ENCODE measurements at places on chromosomes 2 and 18.

DNA sequence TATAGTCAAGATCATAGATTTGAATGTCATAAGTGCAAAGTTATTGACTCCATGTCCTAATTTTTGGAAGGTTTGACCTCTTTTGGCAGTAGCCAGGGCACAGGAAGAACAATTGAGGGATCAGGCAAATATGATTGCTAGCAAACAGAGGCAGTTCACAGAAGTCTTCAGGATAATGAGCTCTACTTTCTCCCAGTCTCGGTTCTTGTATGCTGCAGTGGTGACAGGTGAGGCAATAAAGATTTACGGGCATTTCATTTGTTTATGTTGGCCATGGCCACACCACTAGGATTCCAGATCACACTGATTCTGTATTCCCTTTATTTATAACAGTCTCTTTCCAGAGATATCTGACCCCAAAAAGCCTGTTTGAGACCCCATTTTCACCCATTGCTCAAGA lies 137.5 kb downstream of the UBR3 start:
- DNase-seq, result no peak

GRCh38 chr18:48441405-48441881 lies 32.3 kb upstream of the ZBTB7C start:
- no peak for DNase-seq

DNA sequence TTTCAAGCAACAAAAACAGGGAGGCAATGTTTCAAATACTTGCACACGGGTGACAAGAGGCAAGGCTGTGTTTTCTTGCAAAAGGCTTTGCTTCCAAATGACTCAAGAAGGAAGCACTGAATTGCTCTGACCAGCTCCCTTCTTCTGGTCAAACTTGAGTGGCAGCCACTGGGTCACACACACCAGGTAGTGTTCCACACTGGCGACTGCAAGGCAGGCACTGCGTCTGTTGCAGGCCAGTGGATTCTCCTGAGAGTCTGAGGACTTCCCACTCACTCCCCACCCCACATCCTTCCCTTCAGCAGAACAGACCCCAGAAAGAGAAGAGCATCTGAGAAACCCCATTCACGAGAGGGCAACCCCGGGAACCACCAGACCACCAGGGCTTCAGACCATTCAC lies 19.8 kb downstream of the PARD6G start:
- no peak for DNase-seq

DNA sequence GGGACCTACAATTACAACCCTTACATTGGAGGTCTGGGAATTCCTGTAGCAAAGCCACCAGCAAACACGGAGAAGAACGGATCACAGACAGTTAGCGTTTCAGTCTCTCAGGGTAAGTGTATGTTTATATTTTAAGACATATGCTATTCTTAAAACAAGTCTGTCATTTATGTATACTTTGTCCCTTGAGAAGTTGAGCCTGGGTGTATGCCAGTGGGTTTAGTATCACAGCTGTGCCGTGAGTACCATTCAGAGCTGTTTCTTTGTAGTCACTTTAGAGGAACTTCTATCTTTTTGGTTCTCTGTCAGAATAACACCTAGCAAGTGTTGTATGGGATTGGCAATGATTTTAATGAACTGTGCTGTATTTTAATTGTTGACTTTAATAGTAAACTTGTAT lies 125.6 kb downstream of the BIRC6 start:
- DNase-seq, result no peak

GRCh38 chr2:170434900-170435621 lies 257.1 kb downstream of the MYO3B start:
- DNase-seq, result no peak

GRCh38 chr2:201621293-201621999 lies 21.9 kb downstream of the TMEM237 start:
- no peak for DNase-seq

- DNase-seq, result no peak
These were observed 143.4 kb downstream of the TRIM43 start for GRCh38 chr2:95734976-95735890.

DNA sequence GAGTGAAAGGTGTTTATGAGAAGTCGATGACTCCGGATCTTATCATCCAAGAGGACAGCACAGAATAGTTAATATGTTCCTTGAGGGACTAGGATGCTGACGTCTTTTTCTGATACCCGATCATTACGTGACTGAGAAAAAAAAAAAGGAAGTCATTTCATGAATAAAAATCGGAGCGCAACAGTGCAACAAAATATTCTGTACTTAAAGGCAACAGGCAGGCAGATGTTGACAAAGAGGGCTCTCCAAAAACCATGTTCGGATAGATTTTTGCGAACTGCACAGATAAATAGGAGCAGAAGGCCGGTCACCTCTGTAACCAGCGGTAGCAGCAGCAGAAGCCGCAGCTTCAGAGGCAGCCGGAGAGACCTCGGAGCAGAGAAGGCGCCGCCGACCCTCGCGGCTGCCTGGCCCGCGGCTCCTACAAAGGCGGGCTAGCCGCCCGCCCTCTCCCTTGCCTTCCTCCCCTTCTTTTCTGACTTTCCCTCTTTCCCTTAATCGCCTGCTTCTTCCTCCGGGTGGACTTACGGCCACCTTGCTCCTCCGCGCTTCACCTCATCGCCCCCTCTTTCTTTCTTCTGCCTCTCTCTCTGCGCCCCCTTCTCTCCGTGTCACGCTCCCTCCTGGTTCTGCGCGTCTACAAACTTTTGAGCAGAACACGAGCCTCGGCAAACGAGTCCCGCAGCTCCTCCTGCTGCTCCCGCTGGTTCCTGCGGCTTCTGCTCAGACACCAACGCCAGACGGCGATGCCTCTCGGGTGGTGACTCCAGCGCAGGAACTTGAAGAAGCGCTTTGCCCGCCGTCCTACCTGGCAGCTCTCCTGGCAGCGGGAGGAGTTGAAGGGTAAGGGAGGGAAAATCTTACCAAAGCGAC lies at the start of gene ADCYAP1:
TSS of gene ADCYAP1 (plus strand) at position 654 of the 873 bp plus-strand sequence. CDS start 516 bp downstream, outside the sequence.
- DNase-seq, result no peak

DNA sequence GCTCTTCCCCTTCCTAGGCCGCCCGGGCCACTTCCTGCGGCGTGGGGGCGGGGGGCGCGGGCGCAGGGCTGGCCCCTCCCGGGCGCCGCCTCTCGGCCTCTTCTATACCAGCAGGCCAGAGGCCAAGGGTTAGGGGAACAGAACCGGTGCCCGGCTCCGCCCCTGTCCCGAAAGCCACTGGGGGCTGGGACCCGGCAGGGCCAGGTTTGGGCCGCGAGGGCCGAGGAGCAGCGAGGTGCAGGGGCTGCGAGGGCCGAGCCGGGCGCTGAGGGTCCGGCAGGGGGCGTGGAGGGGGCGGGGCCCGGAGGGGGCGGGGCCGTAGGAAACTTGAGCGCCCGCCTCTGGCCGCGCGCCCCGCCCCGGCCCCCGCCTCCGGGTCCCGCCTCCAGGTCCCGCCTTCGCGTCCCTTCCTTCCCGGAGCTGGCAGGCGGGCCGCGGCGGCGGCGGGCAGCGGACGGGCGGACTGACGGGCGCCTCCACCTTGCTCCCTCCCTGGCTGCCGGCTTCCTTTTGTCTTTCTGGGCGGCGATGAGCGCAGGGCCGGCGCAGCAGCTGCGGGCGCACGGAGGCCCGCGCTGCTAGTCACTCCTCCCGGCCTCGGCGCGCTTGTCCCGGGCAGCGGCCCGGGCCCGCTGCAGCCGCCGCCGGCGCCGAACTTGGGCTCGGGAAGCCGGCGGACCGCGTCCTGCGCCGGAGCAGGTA lies at the start of gene HPCAL1:
TSS of gene HPCAL1 (plus strand) at position 426 of the 702 bp plus-strand sequence. CDS start 116,854 bp downstream, outside the sequence.
- DNase-seq, result no peak

DNA sequence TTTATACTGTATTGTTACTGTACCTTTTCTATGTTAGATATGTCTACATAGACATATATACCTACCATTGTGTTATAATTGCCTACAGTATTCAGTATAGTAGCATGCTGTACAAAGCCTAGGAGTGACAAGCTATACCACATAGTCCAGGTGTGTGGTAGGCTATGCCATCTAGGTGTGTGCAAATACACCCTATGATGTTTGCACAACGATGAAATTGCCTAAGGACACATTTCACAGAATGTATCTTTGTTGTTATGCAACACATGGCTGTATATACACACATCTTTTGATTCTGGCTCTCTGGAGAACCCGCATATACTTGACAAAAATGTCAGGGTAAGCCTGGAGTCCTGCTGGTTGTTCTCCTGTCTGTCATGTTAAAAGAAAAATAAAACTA lies 85.1 kb downstream of the BCL2L11 start:
- no peak for DNase-seq

DNA sequence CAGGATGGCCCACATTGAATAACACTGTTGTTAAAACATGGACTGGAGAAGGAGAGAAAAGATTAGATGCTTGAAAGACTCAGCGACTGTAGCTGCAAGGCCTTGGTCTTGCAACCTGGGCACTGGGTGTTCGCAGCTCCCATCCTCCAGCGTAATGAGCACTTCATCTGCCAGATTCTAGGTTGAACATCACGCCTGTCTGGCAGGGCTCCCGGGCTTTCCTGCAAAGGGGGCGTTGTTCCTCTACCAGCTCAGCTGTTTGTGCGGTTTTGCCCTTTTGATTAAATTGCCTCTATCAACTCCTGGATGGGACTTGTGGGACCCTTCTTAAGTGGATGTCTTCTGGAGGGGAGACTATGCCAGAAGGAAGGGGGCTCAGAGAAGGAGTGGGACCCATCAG lies 215.4 kb downstream of the KLHL29 start:
- DNase-seq, result no peak

- no peak for DNase-seq
These were observed 605 bp downstream of the ZNF2 start for GRCh38 chr2:95166065-95166763.

GRCh38 chr18:10490401-10491165 lies 35.2 kb upstream of the NAPG start:
- DNase-seq, result no peak

GRCh38 chr2:29810956-29811355 lies 110.4 kb downstream of the ALK start:
- no peak for DNase-seq

- DNase-seq, result no peak
These were observed 1256.2 kb upstream of the CRIM1 start for GRCh38 chr2:35099342-35099741.

DNA sequence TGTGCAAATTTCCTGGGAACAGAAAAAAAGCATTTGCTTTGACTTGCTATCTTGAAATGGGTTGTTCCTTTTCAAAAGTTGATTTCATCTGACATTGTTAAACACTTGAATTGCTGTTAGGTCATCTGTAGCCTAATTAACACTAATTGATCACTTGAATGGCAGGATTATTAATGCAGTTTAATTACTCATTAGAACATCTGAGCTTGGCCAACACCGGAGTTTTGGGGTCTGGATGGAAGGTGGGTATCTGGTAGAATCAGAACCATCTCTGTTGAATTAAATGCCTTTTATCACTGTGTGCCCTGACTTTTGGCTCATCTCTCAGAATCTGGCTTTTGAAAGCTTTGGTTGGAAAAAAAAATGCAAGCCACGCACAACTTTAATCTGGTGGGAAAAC lies 8.4 kb downstream of the DAPL1 start:
- no peak for DNase-seq

DNA sequence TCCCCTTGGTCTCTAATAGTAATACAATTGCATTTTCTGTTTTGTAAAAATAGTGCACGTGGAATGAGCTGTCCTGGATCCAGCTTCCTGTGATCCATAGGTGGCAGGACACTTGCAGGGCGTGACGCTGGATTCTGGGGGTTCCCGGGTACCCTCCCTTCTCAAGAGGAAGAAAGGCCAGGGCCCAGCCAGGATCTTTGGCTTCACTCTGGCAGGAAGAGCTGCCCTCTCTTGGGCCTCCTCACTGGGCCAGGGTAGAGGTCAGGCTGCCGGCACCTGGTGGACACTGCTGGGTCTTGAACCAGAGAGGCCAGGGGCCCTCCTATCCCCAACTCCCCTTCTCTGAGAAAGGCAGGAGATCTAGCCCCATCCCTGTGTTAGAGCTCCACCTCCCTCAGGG lies 37.8 kb upstream of the OTOF start:
- no peak for DNase-seq

DNA sequence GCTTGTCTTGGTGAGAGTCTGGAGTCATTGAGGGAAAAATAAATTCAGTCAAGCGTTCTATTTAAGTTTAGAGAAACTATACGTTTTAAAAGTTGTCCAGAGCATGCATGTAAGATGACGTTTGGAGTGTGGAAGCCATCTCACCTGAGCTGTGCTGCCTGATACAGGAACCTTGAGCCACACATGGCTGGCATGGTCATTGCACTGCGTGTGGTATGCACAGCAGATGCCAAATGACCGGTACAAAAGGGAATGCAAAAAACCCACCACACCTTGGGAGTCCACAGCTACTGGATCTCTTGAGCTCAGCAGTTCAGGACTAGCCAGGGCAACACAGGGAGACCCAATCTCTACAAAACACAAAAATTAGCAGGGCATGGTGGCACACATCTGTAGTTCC lies 4.3 kb downstream of the MZT2B start:
- no peak for DNase-seq

GRCh38 chr2:191610756-191611155 lies 67.2 kb upstream of the NABP1 start:
- DNase-seq, result no peak
